Vagina (tissue), 2 donors: ENCODE measurements at places on chromosomes 11 and 22.

- peak overlapping the region; percentile 35 for H3K4me3 ChIP-seq
- no peaks in the 10 kb centered on the region for H3K27me3 ChIP-seq
- H3K27ac ChIP-seq: no peak overlapping the region
- DNase-seq: no peak
- H3K4me1 ChIP-seq: peaks cover 9% of the 10 kb centered on the region
These were observed 2.9 kb downstream of the KLHL35 start for GRCh38 chr11:75429902-75430713.

- no peak for DNase-seq
- no peaks in the 10 kb centered on the region for H3K27me3 ChIP-seq
- H3K36me3 ChIP-seq: no peaks in the 10 kb centered on the region
- no peak overlapping the region for H3K27ac ChIP-seq
- no peak overlapping the region for H3K4me3 ChIP-seq
These were observed 3.4 kb downstream of the SPTBN2 start for GRCh38 chr11:66725647-66726046.

GRCh38 chr11:10990160-10990559 lies 132.3 kb upstream of the ZBED5 start:
- no peaks in the 10 kb centered on the region for H3K4me1 ChIP-seq
- no peak overlapping the region for H3K27ac ChIP-seq
- no peaks in the 10 kb centered on the region for H3K27me3 ChIP-seq
- no peaks in the 10 kb centered on the region for H3K36me3 ChIP-seq
- no peak overlapping the region for H3K4me3 ChIP-seq
- no peak for DNase-seq

GRCh38 chr11:21545699-21546098 lies 647.2 kb upstream of the ANO5 start:
- H3K27ac ChIP-seq: no peak overlapping the region
- no peaks in the 10 kb centered on the region for H3K36me3 ChIP-seq
- DNase-seq: no peak
- no peak overlapping the region for H3K4me3 ChIP-seq

DNA sequence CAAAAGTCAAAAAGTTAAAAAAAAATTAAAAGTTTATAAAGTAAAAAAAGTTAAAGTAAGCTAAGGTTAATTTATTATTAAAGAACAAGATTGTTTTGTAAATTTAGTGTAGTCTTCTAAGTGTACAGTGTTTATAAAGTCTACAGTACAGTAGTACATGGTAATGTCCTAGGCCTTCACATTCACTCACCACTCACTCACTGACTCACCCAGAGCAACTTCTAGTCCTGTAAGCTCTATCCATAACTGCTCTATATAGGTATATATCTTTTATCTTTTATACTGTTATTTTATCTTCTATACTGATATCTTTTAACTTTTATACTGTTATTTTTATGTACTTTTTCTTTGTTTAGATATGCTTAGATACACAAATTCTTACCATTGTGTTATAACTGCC lies 11.2 kb downstream of the C2CD3 start:
- DNase-seq: no peak
- no peak overlapping the region for H3K4me3 ChIP-seq
- H3K36me3 ChIP-seq: no peaks in the 10 kb centered on the region
- no peak overlapping the region for H3K27ac ChIP-seq
- H3K27me3 ChIP-seq: no peaks in the 10 kb centered on the region

DNA sequence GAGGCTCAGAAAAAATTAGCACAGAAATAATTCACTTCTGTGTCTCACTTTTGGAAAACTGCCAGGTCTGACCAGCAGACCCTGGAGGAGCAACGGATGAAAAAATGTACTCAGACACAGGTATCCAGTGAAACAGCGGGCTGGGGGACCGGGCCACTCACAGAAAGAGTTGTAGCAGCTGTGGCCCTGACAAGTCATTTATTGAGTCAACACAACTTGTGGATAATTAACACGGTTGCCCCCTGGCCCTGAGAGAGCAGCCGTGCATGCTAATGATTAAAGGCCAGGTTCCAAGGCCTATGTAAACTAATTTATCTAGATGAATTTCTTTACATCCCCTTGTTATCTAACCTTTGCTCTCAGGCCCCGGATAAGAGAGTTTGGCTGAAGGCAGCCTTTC lies 131.3 kb downstream of the AASDHPPT start:
- H3K27ac ChIP-seq: no peak overlapping the region
- H3K4me1 ChIP-seq: no peaks in the 10 kb centered on the region
- no peak for DNase-seq
- H3K4me3 ChIP-seq: no peak overlapping the region
- H3K27me3 ChIP-seq: no peaks in the 10 kb centered on the region

DNA sequence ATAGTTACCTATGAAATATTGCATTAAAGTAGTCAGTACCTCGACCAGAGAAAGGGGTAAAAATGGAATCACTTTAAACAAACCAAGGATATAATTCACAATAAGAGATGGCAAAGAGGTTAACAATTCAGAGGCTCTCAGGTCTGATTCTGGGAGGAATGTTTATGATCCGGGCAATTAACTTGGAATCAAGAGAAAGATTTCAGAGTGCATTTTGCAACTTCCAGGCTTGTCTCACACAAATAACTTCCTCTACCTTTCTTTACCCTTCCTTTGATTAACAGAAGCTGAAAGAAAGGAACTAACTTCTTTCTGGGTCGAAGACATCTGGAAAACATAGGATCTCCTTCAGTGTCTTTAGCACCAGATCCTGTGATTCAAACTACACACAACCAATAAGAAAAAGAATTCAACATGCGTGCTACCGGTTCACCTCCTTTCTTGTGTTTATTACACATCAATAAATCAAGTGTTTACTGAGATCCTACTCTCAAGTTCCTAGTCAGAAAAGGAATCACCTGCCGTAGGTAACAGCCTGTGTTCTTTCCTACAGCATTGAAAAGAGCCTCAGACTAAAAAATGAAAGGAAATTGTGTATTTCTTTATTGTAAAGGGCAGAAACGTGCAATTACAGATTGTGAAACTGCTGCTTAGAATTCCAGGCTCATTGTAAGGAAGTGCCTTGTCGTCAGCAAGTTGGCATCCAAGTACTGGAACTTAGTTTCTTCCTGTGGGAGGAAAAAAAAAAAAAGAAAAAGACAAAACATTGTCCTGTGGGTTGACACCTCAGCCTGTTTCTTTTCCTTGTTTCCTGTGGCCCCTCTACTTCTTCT lies 29.5 kb downstream of the CARD18 start:
- no peak overlapping the region for H3K4me3 ChIP-seq
- H3K36me3 ChIP-seq: no peaks in the 10 kb centered on the region
- H3K4me1 ChIP-seq: peaks cover 7% of the 10 kb centered on the region
- no peak for DNase-seq
- no peak overlapping the region for H3K27ac ChIP-seq

- H3K36me3 ChIP-seq: no peaks in the 10 kb centered on the region
- peaks cover 8% of the 10 kb centered on the region for H3K4me1 ChIP-seq
- peak overlapping the region; percentile 45 for H3K27ac ChIP-seq
- no peak overlapping the region for H3K4me3 ChIP-seq
These were observed 38.7 kb upstream of the TSKU start for GRCh38 chr11:76744186-76745043.

GRCh38 chr22:19761725-19762567 lies 1.4 kb downstream of the TBX1 start:
- no peak for DNase-seq
- H3K27ac ChIP-seq: no peak overlapping the region
- peaks cover 4% of the 10 kb centered on the region for H3K27me3 ChIP-seq
- H3K36me3 ChIP-seq: no peaks in the 10 kb centered on the region

- no peaks in the 10 kb centered on the region for H3K27me3 ChIP-seq
- no peaks in the 10 kb centered on the region for H3K36me3 ChIP-seq
- H3K27ac ChIP-seq: peak overlapping the region; percentile 65
- no peak for DNase-seq
- H3K4me1 ChIP-seq: peaks cover 59% of the 10 kb centered on the region
These were observed 121.4 kb upstream of the TTC12 start for GRCh38 chr11:113193016-113193415.

DNA sequence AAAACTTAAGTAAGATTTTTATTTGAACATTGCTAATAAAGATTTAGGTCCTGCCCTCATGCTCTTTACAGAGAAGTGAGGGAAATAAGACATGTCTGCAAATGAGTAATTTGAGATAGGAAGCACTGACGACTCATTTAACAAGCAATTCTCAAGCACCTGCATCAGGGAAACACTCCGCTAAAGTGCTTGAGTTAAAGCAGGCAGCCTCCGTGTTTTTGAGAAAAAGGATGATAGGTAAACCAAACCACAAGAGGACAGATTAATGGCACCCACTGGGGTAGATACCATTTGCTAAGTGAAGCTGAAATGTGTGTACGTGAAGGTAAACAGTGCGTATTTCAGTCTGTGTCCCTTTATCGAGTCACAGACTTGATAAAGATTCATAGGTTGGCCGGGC lies 184.6 kb upstream of the CARD18 start:
- no peaks in the 10 kb centered on the region for H3K27me3 ChIP-seq
- no peak overlapping the region for H3K4me3 ChIP-seq
